Stimulated activated naive CD4-positive, alpha-beta T cell treated with Interleukin-2 at 50 U/mL for 16 hours (primary cell): ENCODE measurements at places on chromosomes 2 and 18.

DNA sequence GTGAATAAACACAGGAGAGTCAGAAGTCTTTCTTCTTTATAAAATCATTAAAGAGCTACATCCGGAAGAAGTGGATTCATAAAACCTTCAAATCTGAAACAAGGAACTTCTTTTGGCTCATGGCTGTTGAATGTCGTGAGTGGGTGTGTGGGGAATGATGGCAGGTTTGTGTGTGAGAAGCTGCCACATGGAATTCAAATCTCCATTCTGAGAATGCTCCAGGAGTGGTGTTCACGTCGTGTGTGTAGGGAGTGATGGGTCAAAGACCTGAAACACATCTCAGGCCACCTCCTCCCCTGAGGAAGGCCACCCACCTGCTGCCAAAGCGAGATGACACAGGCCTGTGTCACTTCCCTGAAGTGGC, 28.9 kb downstream of the FAM228A start:
- no peak for DNase-seq

DNA sequence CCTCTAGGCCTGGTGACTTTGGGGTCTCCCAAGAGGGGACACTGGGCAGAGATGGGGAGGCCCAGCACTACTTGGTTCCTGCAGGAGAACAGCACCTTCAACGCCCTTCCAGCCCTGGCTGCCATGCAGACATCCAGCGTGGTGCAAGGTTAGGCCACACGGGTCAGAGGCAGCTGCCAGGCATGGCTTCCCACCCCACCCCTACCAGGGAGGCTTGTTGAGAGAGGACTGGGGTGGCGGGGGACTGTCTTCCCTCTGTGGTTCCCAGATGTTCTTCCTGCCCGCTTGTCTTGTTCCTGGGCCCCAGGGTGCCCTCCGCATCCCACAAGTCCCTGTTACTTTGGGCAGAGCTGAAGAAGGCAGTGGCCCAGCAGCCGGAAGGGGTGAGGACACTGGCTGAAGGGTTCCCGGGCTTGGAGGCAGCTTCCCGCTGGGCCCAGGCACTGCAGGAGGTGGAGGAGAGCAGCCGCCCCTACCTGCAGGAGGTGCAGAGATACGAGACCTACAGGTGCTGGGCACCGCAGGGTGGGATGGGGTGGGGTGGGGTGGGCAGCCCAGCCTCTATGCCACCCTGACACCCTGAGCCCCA, 4.5 kb downstream of the PROM2 start:
- DNase-seq: no peak

- no peak for DNase-seq
Measured at GRCh38 chr2:55422876-55423665, 3.4 kb upstream of the CCDC88A start.

DNA sequence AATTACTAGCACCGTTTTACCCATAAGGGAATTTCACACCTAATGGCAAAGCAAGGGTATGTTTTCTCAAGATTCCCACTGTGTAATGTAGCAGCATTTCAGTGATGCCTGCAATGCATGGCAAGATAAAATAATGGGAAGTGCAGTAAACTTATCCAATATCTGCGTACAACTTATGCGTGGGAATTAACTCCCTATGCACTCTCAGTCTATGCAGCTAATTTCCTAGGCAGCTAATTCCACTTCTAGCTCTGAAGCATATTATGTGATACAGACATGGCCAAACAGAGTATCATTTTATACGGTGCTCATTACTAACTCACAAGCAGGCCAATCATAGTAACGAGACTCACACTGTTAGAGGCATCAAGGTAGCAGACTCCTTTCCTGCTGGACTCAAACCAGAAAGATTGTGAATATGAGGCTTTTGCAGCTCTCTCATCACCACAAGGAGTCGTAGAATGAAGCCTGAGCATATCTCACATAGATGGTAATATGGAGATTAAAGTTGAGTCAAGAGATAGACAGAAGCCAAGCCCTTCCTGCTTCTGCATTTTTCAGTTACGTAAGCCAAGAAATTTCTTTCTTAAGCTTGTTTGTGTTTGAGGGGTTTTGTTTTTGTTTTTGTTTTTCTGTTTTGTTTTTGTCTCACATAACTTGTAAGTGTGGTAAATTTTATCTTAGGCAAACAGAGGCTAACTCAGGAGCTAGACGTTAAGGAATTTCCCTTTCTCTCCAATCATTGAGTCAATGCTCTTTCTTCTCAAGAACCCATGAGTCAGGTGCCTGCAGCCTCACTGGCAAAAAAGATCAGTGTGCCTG, 34.8 kb upstream of the ITGAV start:
- DNase-seq: no peak
